Naive thymus-derived CD4-positive, alpha-beta T cell (primary cell): ENCODE measurements at places on chromosomes 1 and 21.

DNA sequence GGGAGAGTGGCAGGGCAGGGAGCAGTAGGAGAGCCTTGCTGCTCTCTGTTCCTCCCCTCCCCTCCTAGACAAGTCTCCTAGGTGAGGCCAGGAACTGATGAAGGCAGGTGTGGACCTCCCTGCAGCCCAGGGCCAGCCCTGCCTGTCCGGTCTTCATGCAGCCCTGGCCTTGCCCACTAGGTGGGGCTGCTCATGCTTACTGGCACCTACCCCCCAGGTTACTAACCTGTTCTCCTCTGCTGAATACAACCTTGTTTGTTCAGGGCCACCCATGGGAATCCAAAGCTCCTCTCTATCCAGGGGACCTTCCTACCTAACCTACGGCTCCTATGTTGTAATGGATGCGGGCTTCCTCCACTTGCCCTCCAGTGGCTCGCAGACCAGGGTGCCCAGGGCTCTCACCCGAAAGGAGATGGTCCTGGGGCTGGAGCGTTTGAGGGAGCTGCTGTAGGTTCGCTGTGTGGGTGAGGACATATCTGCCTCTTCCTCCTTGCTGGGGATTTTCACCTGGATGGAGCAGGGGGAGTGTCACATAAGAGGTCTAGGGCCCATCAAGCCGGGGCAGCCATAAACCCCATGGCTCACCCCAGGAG lies 7.9 kb upstream of the TNNT2 start:
- no peak for DNase-seq

DNA sequence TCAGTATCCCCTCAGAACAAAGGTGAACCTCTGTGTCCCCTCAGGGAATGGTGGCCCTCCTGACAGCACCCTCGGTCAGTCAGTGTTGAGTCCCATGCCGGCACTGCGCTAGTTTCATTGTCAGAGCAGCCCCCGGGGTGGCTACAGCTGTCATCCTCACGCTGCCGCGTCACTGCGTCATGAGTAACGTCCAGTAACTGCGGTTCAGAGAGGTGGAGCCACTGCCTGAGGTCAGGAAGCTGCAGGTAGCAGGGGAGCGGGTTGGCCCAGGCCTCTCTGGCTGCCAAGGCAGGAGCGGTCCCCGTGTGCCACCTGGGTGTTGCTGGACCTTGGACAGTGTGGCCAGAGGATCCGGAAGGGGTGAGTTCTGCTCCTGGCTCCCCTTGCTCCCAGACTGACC lies 20.2 kb upstream of the WNT4 start:
- no peak for DNase-seq

GRCh38 chr1:15994590-15995351 lies 9.3 kb upstream of the SRARP start:
- no peak for DNase-seq

- no peak for DNase-seq
Observed at GRCh38 chr1:30538226-30538992, 185.0 kb downstream of the MATN1 start.

DNA sequence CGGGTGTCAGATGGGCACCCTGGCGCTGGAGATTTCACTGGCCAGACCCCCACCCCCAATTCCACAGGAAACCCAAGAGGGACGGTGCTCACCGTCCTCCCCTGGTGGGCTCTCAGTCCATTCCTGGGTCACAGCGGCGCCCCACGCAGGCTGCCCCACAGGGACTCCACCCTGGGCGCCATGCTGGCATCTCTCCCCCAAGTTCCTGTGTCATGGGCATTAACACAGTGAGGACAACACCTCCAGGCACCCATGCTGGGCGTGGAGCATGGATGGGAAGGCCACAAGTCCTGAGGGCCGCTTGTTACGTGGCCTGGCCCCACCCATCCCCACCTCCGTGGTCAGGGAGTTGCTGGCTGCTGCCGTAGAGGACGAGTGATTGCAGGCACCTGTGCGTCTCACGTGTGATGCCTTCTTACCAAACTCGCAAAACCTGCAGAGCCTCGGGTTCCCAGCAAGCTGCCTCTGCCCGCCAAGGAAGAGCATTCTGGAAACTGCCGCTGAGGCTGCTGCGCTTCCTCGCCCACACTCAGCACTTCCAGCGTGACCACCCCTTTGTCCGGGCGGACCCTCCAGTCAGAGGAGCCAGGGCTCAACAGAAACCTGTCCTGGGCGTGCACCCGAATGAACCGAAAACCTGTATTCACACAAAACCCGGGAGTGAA lies 60.3 kb downstream of the SLX9 start:
- no peak for DNase-seq

DNA sequence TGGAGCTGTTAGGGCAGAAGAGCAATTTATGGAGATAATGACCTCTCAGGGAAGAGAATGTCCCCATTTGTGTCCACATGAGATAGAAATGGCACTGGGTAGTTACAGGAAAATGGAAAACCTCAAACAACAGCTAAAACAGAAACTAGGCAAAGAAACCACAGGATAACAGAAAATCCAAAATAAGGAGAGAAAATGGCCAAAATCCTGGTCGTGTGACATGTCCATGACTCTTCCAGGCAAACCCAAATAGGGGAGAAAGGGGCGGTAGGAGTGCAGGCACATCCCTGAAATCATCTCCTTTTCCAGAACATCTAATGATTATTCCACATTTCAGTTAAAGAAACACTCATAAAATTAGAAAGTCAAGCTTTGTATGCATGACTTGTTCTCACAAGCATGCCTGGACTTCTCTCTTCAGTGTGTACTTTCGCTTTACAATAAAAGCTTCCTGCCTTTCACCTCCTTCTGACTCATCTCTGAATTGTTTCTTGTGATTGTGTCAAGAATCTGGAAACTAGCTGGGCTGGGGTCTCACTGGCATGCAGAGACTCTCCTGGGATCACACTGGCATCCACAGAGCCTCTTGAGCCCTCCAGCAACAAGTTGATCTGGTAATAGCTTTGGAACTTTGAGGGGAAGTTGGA lies 171.4 kb upstream of the ZP4 start:
- no peak for DNase-seq

DNA sequence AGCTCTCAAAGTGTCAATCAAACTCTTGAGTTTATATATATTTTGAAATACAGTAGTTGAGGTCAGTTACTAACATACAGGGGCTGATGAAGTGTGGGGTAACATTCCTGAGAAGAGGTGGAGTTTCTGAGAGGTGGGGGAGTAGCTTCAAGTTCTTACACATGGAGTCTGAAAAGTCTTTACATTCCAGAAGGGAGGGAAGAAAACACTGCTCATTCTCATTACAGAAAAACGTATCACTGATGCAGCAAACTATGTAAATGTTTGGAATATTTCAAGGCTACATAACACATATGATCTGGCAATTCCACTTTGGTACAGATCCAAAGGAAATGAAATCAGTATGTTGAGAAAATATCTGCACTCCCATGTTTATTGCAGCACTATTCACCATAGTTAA lies 1065.8 kb upstream of the B3GALT2 start:
- DNase-seq = no peak

GRCh38 chr1:220803401-220804201 lies 16.9 kb downstream of the MTARC1 start:
- DNase-seq = peak; percentile 2

DNA sequence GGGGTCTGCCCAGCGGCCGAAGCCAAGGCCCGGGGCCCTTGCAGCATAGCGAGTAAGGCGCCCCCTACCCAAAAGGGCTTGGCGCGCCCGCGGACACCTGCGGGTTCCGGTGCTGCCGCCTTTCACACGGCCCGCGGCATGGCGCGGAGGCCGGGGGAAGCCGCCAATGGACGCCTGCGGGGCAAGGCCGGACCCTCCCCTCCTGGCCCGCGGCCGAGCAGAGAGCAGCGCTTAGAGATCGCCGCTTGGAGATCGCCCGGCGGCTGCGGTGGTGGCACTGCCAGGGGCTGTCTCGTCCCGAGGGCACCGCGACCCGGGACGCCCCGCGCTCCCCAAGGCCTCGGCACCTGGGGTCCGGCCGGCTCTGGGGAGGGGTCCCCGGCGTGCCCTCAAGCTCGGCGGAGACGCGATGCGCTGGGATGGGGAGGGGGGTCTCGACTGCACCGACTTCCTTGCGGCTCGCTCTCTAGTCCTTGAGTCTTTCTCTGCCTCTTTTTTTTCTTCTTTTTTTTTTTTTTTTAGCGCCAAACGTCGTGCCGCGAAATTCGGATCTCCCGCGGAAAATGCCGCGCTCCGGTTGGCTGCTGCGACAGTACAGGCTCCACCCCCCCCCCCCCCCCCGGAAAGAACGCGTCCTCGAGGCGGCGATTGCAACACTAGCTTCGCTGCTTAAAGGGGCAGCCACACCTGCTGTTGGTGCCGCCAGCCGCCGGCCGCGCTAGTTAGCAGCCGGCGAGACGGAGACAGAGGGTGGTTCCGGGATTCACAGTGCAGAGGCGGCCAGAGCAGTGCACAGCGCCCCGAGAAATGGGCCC lies at the start of gene E2F2:
E2F2 (minus strand) TSS at position 487 of the 815 bp plus-strand sequence; CDS start at position 47, 440 bp downstream.
- DNase-seq = peak; percentile 78

DNA sequence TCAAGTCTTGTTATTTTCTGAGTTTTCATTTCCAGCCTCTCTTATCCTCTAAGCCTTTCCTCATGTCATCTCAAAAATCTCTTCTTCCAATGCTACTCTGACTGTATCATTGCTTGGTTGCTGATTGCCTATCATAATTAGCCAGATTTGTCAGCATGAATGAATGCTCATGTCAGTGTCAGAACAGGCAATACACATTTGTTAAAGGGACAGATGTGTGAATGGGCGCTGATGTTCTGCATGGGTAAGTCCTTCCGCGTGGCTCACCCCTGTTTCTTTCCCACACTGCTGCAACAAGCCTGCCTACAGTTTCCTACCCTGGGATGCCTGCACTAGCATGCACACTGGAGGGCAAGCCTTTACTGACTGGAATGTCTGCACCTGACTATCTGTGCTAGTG lies 100.6 kb downstream of the RHOU start:
- DNase-seq = no peak

DNA sequence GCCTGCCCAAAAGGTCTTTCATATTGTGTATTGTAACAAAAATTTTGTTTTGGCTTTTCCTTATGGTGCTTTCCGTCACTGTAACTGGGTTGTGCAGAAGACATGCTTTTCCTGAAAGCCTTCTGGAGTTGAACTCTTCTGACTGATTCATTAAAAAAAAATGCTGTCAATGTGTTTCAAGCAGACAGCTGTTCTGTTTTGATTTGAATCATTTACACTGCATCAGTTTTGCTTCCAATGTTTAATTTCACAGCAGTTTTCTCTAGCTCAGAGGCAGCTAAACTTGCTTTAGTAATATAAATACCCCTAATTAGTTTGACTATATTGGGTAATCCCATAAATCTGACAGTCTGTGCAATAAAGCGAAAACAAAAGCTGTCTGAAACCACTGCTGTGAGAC lies 7.9 kb downstream of the UTP11 start:
- no peak for DNase-seq

DNA sequence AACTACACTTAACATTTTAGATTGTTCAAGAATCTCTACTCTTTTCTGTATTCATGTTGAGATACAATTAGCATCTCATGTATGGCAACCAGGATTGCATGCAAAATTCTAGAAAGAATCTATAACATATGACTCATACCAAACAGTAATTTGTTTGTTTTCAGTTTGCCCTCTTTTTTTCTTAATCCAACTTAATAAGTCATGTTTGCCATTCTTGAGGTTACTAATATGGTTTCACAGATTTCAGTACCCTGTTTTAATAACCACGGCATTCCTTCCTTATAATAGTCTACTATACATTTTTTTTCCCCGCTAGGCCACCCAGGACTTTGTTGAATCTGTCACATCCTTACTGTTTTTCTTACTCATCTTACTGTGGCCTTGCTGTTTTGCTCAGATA lies 140.8 kb downstream of the FMN2 start:
- no peak for DNase-seq

GRCh38 chr1:236059011-236059410 lies 5.9 kb downstream of the NID1 start:
- DNase-seq = no peak

- DNase-seq = no peak
Observed at GRCh38 chr21:39003982-39004633, 179.1 kb downstream of the PSMG1 start.

DNA sequence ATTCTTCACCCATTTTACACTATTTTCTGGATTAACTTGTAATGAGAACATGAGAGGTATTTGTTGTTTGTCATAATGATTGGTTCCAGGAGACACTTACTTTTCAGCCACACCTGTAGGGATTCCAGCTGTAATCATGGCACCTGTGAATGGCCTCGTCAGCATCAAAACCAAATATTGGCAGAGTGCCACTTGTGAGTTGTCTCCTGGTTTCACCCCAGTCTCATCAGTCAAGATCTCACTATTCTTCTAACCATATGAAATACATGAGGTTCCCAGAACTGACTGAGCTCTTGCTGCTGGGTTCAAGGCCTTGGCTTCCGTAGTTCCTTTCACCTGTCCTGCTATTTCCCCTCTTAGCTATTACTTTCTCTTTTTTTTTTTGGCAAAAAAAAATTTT lies 246.6 kb upstream of the ADGRL2 start:
- no peak for DNase-seq

DNA sequence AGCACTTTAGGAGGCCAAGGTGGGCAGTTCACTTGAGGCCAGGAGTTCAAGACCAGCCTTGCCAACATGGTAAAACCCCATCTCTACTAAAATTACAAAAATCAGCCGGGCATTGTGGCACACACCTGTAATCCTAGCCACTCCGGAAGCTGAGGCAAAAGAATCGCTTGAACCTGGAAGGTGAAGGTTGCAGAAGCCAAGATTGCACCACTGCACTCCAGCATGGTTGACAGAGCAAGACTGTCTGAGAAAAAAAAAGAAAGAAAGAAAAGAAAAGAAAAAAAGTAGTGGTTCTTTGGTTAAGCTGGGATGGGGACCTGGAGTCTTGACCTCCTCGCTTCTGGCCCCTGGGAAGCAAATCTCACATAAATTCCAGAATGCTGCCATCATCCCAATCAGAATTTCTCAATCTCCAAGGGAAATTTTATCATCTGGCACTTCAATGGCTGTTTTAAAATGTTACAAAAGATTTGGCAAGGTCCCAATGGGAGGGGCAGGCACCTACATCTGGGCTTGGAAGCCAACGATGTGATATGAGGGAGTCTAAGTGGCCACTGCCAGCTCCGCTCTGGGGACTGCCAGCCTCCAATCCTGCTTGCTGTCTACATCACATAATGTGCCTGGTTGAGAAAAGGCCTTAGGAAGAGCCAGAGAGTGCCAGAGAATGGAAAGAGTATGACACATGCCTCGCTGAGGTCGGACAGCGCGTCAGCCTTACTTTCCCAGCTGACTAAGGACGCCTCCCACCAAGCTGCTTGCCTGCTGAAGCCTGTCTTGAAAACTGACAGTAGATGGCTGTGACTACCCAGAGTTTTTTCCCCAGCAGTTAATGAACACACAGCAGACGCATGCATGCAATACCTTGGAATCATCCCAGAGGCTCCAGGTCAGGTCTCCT lies 42.1 kb upstream of the SRP9 start:
- no peak for DNase-seq

- no peak for DNase-seq
Observed at GRCh38 chr1:210437781-210438180, 109.1 kb downstream of the HHAT start.

DNA sequence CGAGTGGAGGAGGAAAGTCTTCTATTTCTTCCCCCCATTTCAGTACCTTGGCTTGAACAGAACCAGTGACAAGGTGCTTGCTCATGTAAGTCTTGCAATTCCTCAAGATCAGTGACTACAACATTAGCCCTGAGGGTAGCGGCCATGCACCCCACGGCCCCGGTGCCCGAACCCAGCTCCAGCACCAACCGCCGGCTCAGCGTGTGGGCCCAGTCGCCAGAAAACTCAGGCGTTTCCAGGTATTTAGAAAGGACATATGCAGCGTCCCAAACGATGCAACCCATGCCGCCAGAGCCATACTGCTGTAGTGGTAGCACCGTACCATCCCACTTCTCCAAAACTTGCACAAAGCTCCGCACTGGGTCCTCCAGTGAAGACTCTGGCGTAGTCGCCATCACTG lies 11.2 kb upstream of the MANEAL start:
- no peak for DNase-seq
